Muscle of arm (tissue), 14 donors: ENCODE measurements at places on chromosomes 4 and X.
A peak's percentile ranks its signal among the peaks of the same experiment; 100 is the strongest.

DNA sequence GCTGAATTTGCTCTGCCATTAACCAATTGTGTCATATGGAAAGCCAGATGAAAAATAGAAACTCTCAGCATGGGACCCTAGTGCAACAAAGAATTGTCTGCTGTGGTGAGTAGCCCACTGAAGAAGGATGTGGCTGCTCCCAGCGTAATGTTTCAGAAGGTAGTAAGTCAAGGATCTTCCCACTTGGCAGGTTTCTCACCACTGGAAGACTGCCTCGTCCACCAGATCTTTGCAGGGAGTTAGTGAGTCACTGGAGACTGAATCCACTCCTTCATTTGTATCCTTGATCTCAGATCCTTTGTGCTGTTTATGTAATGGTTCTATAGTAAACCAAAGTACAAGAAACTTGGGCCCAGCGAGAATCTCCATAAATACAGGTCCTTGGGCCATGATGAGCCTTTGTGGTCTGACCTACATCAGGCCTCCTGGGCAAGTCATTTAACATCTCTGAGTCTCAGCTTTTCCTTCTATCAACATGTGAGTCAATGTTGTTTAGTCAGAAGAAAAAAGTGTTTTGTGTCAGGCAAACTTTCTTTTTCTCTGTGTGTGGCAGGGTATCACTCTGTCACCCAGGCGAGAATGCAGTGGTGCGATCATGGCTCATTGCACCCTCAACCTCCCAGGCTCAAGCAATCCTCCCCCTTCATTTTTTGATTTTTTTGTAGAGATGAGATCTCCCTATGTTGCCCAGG is 78.0 kb upstream of the CCDC160 start:
- no peak for DNase-seq

- DNase-seq: no peak
These were observed 232.2 kb downstream of the IDS start for GRCh38 chrX:149272690-149273463.

DNA sequence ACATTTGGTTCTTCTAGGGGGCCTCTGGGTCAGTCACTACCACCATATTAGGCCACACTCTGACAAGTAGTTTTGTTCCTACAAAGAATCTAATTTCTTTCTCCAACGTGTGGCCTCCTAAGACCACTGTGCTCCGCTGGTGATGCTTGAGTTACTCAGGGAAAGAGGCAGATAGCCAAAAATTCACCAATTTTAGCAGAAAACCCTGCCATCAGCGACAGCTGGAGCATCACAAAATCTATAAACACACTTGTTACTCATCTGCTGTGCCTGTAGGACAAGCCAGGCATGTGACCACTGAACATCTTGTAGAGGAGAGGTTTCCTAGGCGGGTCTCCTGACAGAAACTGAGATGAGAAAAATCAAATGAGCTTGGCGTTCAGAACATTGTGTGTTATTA is 105.4 kb downstream of the SYNPO2 start:
- DNase-seq: no peak

DNA sequence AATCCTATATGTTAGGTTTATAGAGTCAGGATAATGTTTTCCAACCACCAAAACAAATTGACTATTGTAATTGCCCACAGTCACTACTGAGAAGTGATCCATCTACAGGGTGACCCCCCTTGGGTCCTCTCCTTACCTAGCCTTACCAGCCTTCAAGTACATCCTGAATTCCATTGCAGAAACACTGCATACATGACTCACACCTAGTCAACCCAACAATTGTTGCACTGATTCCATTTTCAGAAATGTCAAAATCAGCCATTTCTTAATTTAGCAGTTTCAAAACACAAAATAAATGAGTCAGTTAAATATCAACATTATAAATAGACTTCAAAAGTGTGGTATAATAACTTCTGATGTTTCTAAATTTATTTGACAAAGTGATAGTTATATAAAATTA is 106.3 kb upstream of the TNIP3 start:
- no peak for DNase-seq

GRCh38 chrX:112947981-112948615 is 107.5 kb upstream of the AMOT start:
- no peak for DNase-seq

DNA sequence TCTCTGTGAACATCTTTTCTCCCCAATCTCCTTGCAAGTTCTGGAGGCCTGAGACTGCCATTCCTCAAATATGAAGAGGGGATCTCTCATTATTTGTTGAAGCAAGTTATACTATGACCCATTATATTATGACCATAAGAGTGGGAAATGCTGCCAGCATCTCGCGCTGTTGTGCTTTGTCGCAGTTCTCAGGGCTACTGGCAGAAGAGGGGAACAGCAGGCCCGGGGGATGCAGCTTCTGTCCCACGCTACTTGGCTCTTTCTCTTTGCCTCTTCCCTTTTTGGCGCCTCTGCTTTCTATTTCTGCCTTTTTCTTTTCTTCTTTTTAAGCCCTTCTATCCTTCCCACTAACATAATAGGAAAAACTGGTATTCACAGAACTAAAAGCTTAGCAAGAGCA is 64.2 kb downstream of the GEMIN8 start:
- no peak for DNase-seq

- no peak for DNase-seq
These were observed 172.7 kb downstream of the NHS start for GRCh38 chrX:17547658-17548057.

- DNase-seq: peak; percentile 51
These were observed 3.4 kb downstream of the GLUD2 start for GRCh38 chrX:121050781-121051180.

GRCh38 chrX:10121787-10122186 is 35.0 kb upstream of the CLCN4 start:
- no peak for DNase-seq

DNA sequence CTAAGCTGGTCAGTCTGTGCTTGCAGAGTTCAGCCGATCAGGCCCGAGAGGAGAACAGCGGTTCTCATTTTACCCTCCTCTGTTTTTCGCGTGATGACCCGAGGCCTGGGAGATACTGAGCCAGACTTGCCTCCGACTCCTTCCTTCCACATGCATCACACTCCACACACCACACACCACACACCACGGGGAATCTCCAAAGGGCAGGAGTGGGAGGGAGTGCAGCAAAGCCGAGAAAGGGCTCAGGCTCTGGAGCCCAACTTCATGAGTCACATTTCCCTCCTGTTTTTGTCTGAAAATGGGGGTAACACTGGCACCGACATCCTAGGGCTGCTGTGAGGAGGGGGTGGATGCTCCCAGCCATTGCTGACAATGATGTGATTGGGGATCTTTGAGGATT is 38.9 kb downstream of the TKTL1 start:
- no peak for DNase-seq

DNA sequence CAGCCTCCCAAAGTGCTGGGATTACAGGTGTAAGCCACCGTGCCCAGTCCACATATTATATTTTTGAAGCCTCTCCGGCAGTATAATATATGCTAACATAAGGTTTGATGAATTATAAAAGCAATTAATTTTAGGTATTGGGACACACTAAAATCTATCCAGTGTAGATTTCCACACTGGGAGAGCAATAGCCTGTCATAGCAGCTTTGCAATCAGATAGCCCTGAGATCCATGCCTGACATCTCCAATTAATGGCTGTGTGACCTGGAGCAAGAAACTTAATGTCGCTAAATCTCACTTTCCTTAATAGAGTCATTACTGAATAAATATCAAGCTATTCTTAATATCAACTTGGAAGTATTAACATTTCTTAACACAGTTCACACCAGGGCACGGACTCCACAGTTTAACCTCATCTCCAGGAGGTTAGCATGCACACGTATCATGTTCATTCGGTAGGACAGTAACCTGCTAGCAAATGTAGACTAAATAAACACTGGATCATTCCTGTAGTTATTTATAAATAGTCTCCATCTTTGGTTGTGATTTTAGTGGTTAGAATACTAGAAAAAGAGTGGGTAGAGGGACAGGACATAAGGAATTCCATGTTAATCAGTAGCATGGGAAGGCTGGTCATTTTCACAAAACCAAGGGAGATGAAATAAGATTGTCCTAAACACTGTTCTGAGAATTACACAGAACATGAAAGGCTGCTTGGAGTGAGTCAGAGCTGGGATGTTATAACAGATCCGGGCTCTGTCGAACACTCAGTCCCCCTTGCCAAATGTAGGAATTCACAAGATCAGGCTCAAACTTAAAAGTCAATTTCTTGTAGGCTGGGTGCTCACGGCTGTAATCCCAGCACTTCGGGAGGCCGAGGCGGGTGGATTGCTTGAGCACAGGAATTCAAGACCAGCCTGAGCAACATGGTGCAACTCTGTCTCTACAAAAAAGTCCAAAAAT is 254.7 kb downstream of the PALLD start:
- no peak for DNase-seq

DNA sequence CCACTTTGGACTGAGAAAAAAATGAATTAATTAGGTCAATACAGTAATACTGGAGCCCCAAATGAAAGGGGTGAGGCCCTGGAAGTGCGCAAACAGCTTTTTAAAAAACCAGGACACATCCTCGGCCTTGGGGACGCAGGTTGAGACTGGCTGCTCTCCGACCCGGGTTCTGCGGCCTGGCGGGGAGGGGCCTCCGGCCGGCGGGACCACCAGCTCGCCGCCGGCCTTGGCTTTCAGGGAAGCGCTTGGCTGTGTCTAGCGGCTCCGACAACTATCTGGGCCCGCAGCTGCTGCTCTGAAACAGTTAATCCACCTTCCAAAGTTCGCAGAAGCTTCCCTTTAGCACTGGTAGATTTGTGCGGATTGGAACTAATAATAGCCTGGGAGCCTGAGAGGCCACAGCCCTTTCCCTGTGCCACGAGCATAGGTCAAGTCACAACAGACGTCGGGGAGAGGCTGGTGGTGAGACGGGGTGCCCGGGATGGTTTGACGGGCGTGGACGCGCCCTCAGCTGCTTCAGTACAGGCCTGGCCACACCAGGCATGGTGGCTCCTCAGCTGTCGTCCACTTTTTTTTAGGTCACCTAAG is 1.1 kb upstream of the SEL1L3 start:
- no peak for DNase-seq

DNA sequence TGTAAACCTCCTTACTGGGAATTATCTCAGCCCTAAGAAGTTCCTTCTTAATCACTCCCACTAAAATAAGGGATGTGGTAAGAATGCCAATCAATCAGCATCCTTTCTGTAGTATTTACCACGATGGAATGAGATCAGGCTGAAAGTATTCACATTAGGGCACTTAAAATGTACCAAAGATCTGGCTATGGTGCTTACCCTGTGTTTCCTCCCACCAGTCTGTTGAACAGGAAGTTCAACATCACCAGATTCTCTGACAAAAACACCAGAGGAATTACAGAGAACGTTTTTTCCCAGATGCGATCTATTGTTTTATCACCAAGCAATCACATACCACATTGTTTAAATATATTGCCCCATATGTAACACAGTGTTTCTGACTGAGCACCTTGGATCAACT is 2.1 kb upstream of the CLCN3 start:
- no peak for DNase-seq

DNA sequence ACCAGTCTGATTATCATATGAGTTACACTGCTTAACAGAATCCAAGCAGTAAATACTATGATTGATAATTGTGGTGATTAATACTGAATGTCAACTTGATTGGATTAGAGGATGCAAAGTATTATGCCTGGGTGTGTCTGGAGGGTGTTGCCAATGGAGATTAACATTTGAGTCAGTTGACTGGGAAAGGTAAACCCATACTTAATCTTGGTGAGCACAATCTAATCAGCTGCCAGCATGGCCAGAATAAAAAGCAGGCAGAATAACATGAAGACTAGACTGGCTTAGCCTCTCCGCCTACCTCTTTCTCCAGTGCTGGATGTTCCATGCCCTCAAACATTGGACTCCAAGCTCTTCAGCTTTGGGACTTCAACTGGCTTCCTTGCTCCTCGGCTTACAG is 961.3 kb downstream of the ADGRL3 start:
- no peak for DNase-seq

DNA sequence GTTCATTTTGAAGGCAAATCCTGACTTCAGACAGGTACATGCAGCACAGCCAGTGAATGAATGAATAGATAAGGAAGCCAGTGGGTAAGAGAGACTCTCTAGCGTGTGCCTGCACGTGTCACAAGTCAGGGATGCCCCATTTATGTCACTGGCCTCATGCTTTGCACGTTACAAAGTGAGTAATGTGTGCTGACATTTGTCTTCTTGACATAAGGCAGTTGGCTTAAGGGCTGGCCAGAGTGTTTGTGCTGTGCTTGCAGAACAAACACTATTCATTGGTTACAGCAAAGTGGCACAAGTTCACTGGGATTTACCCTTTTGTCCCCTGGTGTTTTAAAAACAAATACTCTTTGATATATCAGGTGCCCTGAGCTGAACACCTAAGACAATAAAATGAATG is 55.9 kb downstream of the CRMP1 start:
- DNase-seq: no peak

GRCh38 chrX:106599411-106599810 is 12.4 kb upstream of the RADX start:
- DNase-seq: no peak

GRCh38 chr4:169659716-169660670 is 39.6 kb downstream of the CLCN3 start:
- peak; percentile 82 for DNase-seq

DNA sequence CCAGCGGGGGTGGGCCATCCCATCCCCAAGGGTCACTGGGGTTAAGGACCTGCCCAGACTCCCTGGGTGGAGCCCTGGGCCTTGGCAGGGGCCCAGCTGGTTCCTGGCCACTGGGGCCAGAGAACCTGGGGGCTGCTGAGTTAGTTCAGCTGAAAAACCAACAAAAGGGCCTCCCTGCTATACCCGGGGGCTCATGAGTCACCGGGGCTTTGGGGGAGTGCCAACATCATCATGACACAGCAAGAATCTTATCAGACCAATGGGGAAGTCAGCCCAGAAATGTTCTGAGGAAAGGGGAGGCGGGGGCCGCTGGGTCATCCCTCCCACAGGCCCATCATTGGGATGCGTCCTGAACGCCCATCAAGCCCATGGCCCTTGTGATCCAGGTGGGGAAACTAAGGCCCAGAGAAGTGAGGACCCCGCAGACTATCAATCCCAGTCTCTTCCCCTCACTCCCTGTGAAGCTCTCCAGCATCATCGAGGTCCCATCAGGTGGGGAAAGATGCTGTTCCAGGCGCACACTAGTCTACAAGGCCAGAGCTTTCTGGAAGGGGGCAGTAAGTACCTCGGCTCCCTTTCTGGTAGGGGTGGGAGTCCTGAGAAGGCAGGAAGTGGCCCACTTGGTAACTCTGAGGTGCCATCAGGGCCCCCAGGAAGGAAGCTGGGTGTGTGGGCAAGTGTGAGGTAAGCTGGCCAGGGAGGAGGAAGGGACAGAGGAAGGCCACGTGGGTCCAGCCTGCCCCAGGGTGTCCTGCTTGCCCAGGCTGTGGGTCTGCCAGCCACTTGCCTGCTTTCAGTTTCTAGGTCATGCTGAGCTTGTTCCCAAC is 4.5 kb downstream of the G6PD start:
- no peak for DNase-seq

GRCh38 chr4:140113653-140114052 is 40.3 kb downstream of the MAML3 start:
- DNase-seq: no peak

- DNase-seq: no peak
These were observed 151.3 kb downstream of the THOC2 start for GRCh38 chrX:123581586-123581985.

- no peak for DNase-seq
These were observed 38.5 kb downstream of the SMAD1 start for GRCh38 chr4:145520172-145520571.

GRCh38 chr4:184448821-184449220 is 25.5 kb downstream of the IRF2 start:
- DNase-seq: peak; percentile 84
